SJSA1 (cell line): ENCODE measurements at places on chromosomes 2 and 18. TPM values are rescaled to one million over a fixed set of nuclear protein-coding genes. Genes with fewer than 3 reads are reported as not detected.

Gene TDRD15
- total RNA-seq: not detected in 2 replicates

Gene RESP18
- total RNA-seq: not detected in 2 replicates

Gene KCNG2
- not detected in 2 replicates for total RNA-seq

Gene DSEL
- total RNA-seq: 5.7 and 11.0 TPM in 2 replicates

DNA sequence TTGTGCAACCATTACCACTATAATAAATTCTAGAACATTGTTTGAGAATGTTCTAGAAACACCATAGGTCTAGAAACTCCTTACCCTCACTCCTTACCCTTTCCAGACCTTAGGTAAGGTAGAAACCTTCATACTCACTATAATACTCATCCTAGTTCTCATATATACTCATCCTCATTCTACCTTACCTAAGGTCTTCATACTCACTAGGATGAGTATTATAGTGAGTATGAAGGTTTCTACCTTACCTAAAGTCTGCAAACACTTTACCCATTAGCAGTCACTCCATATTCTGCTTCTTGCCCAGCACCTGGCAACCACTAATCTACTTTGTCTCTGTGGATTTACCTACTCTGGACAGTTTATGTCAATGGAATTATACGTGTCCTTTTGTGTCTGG lies 75.0 kb downstream of the TMEM185B start:
- H3K4me3 ChIP-seq: no peak overlapping the region
- H3K4me1 ChIP-seq: no peaks in the 10 kb centered on the region
- H3K27ac ChIP-seq: no peak overlapping the region
- H3K36me3 ChIP-seq: no peaks in the 10 kb centered on the region

- no peaks in the 10 kb centered on the region for H3K4me1 ChIP-seq
- H3K27ac ChIP-seq: no peak overlapping the region
- H3K4me3 ChIP-seq: no peak overlapping the region
- H3K27me3 ChIP-seq: peaks cover 14% of the 10 kb centered on the region
These were observed 139.6 kb downstream of the PAX3 start for GRCh38 chr2:222159221-222159620.

DNA sequence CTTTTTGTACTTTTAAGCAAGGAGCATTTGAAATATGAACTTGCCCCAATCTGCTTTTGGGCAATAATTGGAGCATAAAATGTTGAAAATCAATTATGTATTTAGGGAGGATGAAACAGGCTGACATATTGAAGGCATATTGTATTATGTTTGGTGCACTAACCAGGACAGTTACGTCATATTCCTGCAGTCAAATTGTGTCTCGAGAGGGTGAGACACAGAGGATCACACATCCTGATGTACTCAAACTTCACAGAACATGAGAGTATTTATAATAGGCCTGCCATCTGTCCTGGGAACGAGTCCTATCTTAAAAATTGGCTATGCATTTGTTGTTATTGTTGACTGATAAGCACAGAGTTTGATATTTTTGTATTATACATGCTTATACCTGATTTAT lies 44.7 kb downstream of the TANC1 start:
- no peak overlapping the region for H3K4me3 ChIP-seq
- no peaks in the 10 kb centered on the region for H3K27me3 ChIP-seq
- H3K36me3 ChIP-seq: peaks cover 35% of the 10 kb centered on the region
- H3K4me1 ChIP-seq: peaks cover 18% of the 10 kb centered on the region

GRCh38 chr2:75333646-75334045 lies 134.3 kb upstream of the TACR1 start:
- no peak for DNase-seq
- no peaks in the 10 kb centered on the region for H3K27me3 ChIP-seq
- no peak overlapping the region for H3K4me3 ChIP-seq
- H3K4me1 ChIP-seq: no peaks in the 10 kb centered on the region

GRCh38 chr2:127702395-127703009 lies 1.2 kb downstream of the SFT2D3 start:
- H3K36me3 ChIP-seq: peaks cover 53% of the 10 kb centered on the region
- H3K27ac ChIP-seq: peak overlapping the region; percentile 90
- no peak for DNase-seq

DNA sequence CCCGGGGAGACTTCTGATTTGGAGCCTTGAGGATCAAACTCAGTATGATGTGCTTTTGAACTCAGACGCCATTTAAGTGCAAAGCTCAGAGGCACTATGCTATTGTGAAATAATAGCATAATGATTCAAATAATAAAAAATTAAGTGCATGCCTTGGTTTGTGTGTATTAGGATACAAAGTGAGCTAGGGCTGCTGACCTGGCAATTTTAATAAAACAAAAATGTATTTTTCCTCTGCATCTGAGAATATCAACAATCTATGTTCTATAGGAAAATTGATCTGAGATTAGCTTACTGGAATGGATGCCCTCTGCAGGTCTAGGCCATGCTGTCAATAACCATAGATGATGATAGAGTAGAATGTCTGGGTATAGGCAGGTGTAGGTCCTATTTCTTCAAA lies 278.8 kb downstream of the DCDC2C start:
- H3K36me3 ChIP-seq: no peaks in the 10 kb centered on the region
- no peak overlapping the region for H3K4me3 ChIP-seq
- no peaks in the 10 kb centered on the region for H3K4me1 ChIP-seq
- no peak overlapping the region for H3K27ac ChIP-seq
- no peaks in the 10 kb centered on the region for H3K27me3 ChIP-seq

DNA sequence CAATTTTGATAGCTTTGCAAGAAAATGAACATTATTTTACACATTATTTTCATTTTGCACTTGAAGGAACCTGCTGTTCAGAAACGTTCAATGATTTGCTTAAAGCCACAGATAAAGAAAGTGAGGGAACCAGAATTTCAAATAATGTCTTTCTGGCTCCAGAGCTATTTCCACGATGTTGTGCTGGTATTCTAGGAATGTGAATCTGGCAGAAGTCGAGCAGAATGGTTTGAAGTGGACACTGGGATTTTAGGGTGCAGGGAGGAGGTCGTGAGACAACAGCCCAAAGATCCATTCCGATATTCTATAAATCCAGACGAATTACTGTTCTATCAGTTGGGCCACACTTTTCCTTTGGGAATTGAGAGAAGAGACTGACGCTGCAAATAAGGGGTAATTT lies 2.2 kb downstream of the CCDC102B start:
- H3K27me3 ChIP-seq: no peaks in the 10 kb centered on the region
- H3K4me3 ChIP-seq: no peak overlapping the region
- H3K4me1 ChIP-seq: peaks cover 4% of the 10 kb centered on the region; the same call in 1 of the 2 replicates
- DNase-seq: no peak
- no peaks in the 10 kb centered on the region for H3K36me3 ChIP-seq

DNA sequence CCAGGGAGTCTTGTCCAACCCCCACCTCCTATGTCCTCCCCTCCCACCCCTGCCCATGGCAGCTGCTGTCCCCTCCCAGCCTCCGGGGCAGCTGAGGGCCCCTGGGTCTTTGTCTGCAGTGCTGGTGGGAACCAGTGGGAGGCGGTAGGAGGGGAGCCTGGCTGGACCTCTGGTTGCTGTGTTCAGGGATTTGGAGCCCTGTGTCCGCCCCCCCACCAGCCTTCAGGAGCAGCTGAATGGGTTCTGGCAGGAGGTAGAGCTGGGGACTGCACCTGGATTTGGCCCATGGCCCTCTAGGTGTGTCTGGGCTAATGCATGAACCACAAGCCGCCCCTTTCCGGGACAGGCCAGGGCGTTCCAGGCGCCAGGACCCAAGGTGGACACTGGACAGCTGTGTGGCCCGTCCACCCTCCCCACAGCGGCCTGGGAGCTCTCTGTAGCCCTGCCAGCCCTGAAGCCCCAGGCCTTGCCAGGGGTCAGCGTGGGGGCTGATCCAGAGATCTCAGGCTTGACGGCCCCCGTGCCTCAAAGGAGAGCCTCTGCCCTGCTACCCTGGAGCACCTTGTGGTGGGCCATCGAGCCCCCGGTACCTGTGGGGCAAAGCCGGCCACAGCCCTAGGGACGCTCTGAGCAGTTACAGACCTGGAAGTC lies 25.4 kb downstream of the GPC1 start:
- H3K4me1 ChIP-seq: no peaks in the 10 kb centered on the region
- H3K27ac ChIP-seq: no peak overlapping the region
- no peak for DNase-seq
- no peak overlapping the region for H3K4me3 ChIP-seq
- peaks cover 14% of the 10 kb centered on the region for H3K36me3 ChIP-seq

DNA sequence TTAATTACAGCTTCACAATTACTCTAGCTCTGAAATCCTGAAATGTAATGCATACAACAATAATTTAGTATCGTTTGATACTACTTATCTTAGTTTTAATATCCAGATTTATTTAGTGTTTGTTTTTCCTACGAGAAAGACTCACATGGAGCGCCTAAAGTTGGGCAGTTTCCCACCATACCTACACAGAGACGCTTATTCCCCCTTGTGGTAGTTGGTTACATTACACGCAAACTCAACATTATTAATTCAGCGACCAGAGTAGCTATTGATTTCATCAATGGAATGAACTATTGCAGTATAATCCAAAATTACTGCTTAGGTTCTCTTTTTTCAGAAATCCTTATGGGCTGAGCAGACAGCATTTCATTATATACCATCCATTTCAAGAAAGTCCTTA lies 164.0 kb upstream of the REG3G start:
- H3K4me1 ChIP-seq: no peaks in the 10 kb centered on the region
- H3K27ac ChIP-seq: no peak overlapping the region
- DNase-seq: no peak
- no peaks in the 10 kb centered on the region for H3K27me3 ChIP-seq
- no peaks in the 10 kb centered on the region for H3K36me3 ChIP-seq

- H3K4me1 ChIP-seq: no peaks in the 10 kb centered on the region
- no peaks in the 10 kb centered on the region for H3K27me3 ChIP-seq
- no peaks in the 10 kb centered on the region for H3K36me3 ChIP-seq
These were observed 109.1 kb upstream of the DNAJC10 start for GRCh38 chr2:182606728-182607681.

GRCh38 chr2:239249776-239250175 lies 151.0 kb downstream of the HDAC4 start:
- no peaks in the 10 kb centered on the region for H3K36me3 ChIP-seq
- H3K4me3 ChIP-seq: no peak overlapping the region
- no peak for DNase-seq
- H3K27ac ChIP-seq: no peak overlapping the region
- H3K27me3 ChIP-seq: no peaks in the 10 kb centered on the region
- H3K4me1 ChIP-seq: peaks cover 19% of the 10 kb centered on the region

GRCh38 chr2:109127556-109127955 lies 1.4 kb upstream of the SH3RF3 start:
- peaks cover 65% of the 10 kb centered on the region for H3K4me1 ChIP-seq
- H3K36me3 ChIP-seq: peaks cover 6% of the 10 kb centered on the region; the same call in 1 of the 2 replicates
- no peak overlapping the region for H3K27ac ChIP-seq
- H3K4me3 ChIP-seq: peak overlapping the region; percentile 79; the same call in 1 of the 2 replicates

- H3K4me1 ChIP-seq: no peaks in the 10 kb centered on the region
- H3K36me3 ChIP-seq: no peaks in the 10 kb centered on the region
- DNase-seq: no peak
- 0 out of 2 replicates have a peak, but pooled peaks cover 2% of the 10 kb centered on the region for H3K27me3 ChIP-seq
These were observed 155.6 kb upstream of the GLI2 start for GRCh38 chr2:120579916-120580685.

GRCh38 chr2:134307334-134307733 lies 53.5 kb downstream of the MGAT5 start:
- H3K27ac ChIP-seq: no peak overlapping the region
- DNase-seq: no peak
- no peaks in the 10 kb centered on the region for H3K36me3 ChIP-seq

- no peak overlapping the region for H3K4me3 ChIP-seq
- H3K36me3 ChIP-seq: no peaks in the 10 kb centered on the region
- no peaks in the 10 kb centered on the region for H3K27me3 ChIP-seq
These were observed 7.5 kb downstream of the MBOAT2 start for GRCh38 chr2:8996006-8996405.
